ENCODE measurements at places on chromosomes 6 and 20.

DNA sequence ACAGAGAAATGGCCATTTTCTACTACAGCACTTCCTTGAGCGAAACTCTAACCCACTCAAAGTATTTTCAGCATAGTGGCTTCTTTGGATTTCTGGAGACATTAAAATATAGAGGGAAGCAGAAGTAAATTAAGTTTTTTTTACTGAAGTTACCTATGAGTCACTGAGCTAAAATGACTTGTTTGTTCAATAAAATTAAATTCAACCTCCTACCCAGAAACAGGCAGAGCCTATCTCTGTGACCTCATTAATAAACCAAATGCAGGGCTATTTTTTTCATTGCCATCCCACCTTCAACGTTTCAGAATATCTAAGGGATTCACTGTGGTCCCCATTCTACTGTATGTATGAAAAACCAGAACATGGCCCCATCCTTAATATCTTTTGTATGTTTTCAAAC, 133.0 kb downstream of the MTFR2 start:
- DNase-seq, result no peak

DNA sequence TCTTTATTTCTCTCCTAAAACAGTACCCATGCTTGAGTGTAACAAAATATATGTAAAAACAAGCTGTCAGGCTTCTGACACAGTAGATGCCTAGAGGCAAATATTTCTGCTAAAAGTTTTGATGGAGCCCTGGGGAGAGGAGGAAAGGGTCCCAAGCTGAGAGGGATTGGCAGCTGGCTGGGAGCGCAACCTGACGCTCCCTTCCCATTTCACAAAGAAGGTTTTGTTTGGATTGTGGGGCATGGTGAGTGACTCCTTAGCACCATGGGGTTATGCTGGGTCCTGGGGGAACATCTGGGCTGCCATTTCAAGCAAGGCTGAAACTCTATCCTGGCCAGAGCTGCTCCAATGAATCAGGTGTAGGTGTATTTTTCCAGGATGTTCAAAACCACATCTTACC, 720.5 kb downstream of the MAFB start:
- DNase-seq, result no peak

DNA sequence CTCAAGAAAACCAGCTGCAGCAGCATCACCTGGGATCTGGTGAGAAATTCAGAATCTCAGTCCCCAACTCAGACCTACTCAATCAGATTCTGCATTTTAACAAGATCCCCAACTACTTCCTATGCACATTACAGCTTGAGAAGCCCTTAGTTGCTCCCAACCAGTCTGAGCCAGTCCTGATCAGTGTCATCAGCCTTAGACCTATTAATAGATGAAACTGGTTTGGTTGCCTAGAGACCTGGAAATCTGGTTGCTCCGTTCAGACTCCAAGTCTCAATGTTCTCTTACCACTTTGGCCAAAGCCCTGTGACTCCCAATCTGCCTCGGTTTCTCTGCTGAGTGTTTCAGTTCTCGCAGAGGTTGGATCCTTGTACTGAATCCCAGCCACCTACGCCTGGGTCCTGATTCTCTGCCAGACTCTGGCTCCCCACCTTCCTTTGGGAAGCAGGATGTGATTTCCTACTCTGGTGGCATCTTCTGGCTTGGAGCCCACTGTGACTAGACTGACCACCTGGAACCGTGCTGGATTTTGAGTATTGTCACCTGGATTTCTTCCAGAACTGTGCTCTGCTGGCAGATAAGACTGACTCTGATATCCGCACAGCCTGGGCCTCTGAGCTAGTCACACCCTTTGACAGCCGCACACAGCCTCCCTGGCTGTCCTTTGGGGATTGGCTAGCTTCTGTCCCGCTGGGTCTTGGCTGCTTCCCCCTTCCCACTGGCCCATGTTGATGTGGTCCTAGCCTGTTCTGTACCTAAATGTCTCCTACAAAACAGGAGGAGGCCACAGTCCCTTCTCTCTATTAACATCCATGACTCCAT, 20.3 kb upstream of the ATXN1 start:
- no peak for DNase-seq

GRCh38 chr6:29965563-29965872, 23.2 kb downstream of the HLA-A start:
- no peak for DNase-seq

DNA sequence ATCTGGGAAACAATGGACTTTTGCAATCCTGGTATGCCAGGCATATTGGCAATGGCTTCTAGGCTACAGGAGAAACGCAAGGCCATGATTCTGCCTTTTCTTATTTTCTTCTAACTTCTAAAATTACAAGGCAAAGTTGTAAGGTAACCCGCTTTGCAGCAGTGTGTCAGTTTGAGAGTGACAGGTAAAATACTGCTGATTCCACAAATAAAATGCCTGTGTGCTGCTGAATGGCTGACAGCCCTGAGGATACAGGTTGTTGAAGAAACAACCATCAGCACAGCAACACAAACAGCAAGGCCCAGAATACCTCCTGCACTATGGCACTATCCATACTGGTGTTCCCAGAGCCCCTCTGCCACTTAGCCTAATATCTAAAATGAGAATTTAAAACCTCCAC, 37.1 kb downstream of the SLC17A1 start:
- DNase-seq, result no peak

- no peak for DNase-seq
These were observed 60.9 kb upstream of the TOP1 start for GRCh38 chr20:40967700-40968099.

DNA sequence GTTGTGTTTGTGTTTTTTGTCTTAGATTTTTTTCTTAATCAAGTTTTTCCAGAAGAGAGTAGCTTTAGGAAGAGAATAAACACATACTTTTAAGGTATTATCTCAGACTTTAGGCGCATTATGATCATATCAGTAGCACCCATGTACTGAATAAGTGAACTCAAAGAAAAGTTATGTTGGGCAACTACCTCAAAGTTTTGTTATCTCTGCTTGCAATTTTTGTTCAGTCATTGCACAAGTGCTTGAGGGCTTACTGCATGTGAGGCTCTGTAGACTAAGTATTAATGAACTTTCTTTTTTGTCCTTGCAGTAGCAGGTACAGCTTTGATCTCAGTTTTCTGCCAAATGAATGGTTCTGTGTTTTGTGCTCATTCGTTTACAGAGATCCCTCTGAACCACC, 189.0 kb downstream of the SLC16A10 start:
- DNase-seq, result no peak

Measured in stimulated activated CD4-positive, alpha-beta T cell treated with anti-CD3 and anti-CD28 coated beads, Interleukin-2, amount 100 ng/mL, for 4 hours (primary cell).